Activated naive CD8-positive, alpha-beta T cell treated with anti-CD3 and anti-CD28 coated beads for 36 hours (primary cell): ENCODE measurements at places on chromosomes 13 and 19. TPM values are rescaled to one million over a fixed set of nuclear protein-coding genes. Genes with fewer than 3 reads are reported as not detected.
A peak's percentile ranks its signal among the peaks of the same experiment; 100 is the strongest.

Gene RYR1
- total RNA-seq, result 0.19 TPM

Gene ZIC2
- total RNA-seq, result not detected

Gene KLK10
- total RNA-seq, result not detected

Gene APOC1
- 1.5 TPM for total RNA-seq

Gene MEIOSIN
- 0.08 TPM for total RNA-seq

Gene TPTE2
- not detected for total RNA-seq

Gene AXL
- 0.42 TPM for total RNA-seq

Gene ZNF626
- total RNA-seq, result 10.7 TPM

Gene ETV2
- 1.5 TPM for total RNA-seq

Gene ZNF653
- 12.9 TPM for total RNA-seq

Gene CLEC17A
- 0.64 TPM for total RNA-seq

Gene IZUMO4
- total RNA-seq, result 12.4 TPM

DNA sequence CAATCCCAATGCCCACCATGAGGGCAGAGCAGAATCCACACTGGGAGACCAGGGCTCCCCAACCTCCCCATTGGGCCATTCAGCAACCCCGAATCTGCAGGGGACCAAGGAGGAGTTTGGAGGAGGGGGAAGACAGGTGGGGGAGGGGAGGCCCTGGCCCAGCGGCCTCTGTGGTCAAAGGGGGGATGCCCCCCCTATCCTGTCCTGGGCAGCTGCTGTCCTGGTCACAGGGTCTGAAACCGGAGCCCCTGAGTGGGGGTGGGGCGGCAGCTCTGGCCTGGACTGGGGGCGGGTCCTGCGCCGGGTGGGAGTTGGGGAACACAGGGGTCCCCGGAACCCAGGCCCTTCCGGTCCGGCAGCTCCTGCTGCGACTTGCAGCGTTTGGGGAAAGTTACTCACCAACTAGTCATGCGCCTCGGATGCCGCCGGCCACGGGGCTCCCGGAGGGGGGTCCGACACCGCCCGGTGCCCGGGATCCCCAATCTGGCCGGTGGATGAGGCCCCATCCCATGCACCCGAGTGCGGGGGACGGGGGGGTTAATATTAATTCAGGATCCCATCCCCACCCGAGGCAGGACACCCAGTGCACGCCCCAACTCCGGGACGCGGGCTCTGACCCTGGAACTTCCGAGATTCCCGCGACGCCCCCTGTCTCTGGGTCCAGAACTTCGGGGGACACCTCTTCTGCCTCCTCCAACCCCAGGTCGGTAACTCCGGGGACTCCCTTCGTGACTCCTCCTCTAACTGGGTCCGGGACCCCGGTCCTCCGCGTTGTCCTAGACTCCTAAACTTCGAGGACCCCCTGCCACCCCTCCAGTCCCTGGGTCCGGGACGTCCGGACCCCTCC is 872 bp downstream of the HOMER3 start:
- DNase-seq, result peak; percentile 11

DNA sequence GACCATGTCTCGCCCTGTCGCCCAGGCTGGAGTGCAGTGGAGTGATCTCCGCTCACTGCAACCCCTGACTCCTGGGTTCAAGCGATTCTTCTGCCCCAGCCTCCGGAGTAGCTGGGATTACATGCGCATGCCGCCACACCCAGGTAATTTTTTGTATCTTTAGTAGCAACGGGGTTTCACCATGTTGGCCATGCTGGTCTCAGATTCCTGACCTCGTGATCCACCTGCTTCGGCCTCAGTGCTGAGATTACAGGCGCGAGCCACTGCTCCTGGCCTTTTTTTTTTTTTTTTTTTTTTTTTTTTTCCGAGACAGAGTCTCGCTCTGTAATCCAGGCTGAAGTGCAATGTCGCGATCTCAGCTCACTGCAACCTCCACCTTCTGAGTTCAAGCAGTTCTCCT is 4.9 kb upstream of the KEAP1 start:
- DNase-seq, result no peak

GRCh38 chr13:109199280-109199679 is 569.9 kb downstream of the MYO16 start:
- DNase-seq, result no peak
